ENCODE measurements at places on chromosomes 3 and 15. TPM values are rescaled to one million over a fixed set of nuclear protein-coding genes. Genes with fewer than 3 reads are reported as not detected.

The GOLGA6B gene
- total RNA-seq: not detected

- DNase-seq: no peak
Observed at GRCh38 chr3:66029443-66029842, 9.3 kb downstream of the MAGI1 start.

GRCh38 chr3:155604967-155605366 is 139.9 kb downstream of the PLCH1 start:
- DNase-seq: no peak

DNA sequence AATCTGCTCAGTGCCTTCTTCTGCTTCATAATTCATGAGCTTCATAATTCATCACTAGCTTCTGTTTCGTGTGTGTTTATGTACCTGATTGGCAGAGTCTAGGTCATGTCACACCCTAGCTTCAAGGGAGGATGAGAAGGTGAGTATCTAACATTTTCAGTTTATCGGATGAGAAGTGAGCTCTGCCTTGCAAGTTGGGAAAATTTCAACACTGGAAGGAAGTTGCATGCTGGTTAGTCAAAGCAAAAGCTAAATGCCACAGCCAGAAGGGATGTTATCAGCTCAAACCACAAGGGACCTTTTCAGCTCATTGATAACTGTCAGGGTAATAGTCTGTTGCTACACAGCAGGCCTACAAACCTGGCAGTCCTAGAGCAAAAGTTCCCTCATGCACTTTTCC is 7.3 kb upstream of the TNFSF10 start:
- DNase-seq: no peak

DNA sequence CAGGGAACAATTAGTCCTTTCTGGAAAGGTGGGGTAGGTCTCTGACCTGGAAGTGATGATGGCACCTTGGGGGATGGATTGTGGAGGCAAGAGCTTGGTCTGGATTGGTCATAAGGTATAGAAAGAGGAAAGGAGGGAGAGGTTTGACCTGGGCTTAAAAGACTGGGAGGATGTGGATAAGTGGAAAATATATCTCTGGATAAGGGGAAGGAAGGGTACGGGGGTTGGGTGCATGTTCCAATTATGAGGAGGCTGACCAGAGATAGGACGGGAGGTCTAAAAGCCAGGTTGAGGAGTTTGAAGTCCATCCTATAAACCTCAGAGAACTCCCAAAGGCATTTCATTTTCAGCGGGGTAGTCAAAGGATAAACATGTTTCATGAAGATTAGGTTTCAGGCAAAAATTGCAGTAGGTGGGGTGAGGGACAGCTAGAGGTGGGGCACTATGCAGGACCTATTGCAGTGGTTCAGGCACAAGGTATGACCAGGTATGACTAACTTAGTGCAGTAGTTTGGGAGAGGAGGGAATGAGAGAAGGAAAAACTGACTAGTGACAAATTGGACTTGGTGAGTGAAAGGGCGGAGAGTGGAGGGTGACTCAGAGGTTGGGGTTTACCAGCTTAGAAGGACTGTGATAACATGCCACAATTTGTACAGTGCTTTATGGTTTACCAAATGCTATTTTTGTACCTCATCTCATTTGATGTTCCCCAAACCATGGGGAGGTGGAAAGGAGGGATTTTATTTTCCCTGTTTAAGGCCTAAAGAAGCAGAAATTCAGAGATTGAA is 10.7 kb downstream of the PDE8A start:
- DNase-seq: peak; percentile 69

Data from kidney epithelial cell (primary cell).